Stimulated activated CD8-positive, alpha-beta memory T cell treated with anti-CD3 and anti-CD28 coated beads, Interleukin-2, amount 100 ng/mL, for 1 hour (primary cell): ENCODE measurements at places on chromosomes 2 and 18.

DNA sequence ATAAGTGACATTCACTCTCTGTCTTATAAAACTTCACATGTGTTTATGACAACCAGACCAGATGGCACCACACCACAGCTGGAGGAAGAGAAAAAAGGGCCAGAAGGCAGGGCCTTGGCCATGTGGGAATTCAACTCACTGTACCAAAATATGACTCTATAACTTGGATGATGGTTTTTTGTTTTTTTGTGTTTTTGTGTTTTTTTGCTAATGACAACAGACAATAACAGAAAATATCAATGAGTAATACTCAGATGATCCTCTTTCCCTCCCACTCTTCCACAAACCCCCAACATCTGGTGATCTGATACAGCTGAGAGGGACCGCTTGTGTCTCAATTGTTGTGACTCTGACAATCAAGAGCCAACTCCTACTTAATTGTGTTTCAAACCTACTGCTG is 12.4 kb downstream of the NMI start:
- no peak for DNase-seq

- DNase-seq: no peak
Measured at GRCh38 chr2:156385242-156385641, 50.9 kb upstream of the GPD2 start.

- DNase-seq: no peak
Measured at GRCh38 chr2:120345608-120346007, 328 bp upstream of the INHBB start.

- DNase-seq: no peak
Measured at GRCh38 chr2:15275346-15275745, 285.8 kb downstream of the NBAS start.

- no peak for DNase-seq
Measured at GRCh38 chr2:142734231-142734630, 143.2 kb upstream of the KYNU start.

GRCh38 chr2:157592948-157593347 is 35.7 kb downstream of the ACVR1C start:
- DNase-seq: no peak

DNA sequence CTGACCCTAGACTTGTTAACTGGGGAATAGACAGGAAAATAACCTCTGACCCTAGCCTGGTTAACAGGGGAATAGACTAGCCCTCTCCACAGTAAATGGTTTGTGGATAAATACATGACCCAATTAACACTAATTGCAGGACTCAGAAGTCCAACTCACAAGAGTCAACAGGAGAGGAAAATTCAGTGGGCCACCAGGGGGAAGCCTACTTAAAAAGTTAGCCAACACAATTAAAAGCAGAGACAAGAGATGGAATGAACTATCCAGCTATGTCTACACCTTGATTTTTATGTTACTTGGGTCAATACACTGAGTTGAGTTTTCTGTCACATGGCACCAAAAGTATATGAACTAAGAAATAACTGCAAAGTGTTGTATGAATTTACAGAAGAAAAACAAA is 158.8 kb upstream of the SLC39A10 start:
- DNase-seq: peak; percentile 47

- no peak for DNase-seq
Measured at GRCh38 chr2:37830636-37831035, 94.5 kb upstream of the RMDN2 start.

DNA sequence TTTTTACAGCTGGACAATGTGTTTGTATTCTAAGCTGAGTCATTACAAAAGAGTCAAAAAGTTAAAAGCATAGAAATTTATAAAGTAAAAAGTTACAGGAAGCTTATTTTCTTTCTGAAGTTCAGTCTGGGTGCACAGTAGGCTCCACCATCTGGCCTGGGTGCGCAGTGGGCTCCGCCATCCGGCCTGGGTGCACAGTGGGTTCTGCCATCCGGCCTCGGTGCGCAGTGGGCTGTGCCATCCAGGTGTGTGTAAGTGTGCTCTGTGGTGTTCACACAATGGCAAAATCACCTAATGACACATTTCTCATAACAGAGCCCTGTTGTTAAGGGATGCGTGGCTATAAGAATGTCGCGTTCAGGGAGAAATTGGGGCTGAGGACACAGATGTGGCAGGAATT is 195.5 kb downstream of the ANKRD30B start:
- DNase-seq: no peak

- DNase-seq: no peak
Measured at GRCh38 chr2:161321944-161322648, 13.9 kb downstream of the PSMD14 start.

- no peak for DNase-seq
Measured at GRCh38 chr2:233325256-233325655, 17.6 kb downstream of the SAG start.

- DNase-seq: no peak
Measured at GRCh38 chr2:158969715-158970240, 1.3 kb downstream of the TANC1 start.

- DNase-seq: no peak
Measured at GRCh38 chr2:85653996-85654395, 14.0 kb downstream of the SFTPB start.

GRCh38 chr2:137950238-137950637 is 14.0 kb upstream of the HNMT start:
- DNase-seq: no peak

GRCh38 chr2:60945341-60945740 is 64.0 kb downstream of the REL start:
- no peak for DNase-seq

- DNase-seq: no peak
Measured at GRCh38 chr2:209984291-209984690, 18.1 kb upstream of the RPE start.

DNA sequence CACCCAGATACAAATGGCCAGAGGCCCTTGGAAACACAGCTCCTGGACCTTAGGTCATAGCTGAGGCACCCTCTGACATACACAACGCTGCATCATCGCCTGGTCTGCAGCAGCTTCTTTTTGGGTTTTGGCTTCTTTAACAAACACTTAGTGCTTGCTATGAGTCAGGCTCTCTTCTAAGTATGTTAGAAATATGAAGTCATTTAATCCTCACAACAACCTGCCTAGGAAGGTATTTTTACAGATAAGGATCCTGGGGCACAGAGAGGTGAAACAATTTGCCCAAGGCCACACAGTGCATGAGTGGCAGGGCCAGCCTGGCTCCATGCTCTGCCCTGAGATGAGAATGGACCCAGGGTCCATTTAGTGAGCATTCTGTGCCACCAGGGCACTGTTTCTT is 96.6 kb downstream of the TMEM17 start:
- DNase-seq: no peak

GRCh38 chr2:45825001-45825651 is 173.7 kb downstream of the PRKCE start:
- DNase-seq: no peak

GRCh38 chr2:174326161-174327020 is 8.4 kb upstream of the SP9 start:
- no peak for DNase-seq

- DNase-seq: peak; percentile 19
Measured at GRCh38 chr2:110674620-110675555, 3.0 kb downstream of the BUB1 start.

- no peak for DNase-seq
Measured at GRCh38 chr2:33242845-33243244, 233.6 kb upstream of the RASGRP3 start.

DNA sequence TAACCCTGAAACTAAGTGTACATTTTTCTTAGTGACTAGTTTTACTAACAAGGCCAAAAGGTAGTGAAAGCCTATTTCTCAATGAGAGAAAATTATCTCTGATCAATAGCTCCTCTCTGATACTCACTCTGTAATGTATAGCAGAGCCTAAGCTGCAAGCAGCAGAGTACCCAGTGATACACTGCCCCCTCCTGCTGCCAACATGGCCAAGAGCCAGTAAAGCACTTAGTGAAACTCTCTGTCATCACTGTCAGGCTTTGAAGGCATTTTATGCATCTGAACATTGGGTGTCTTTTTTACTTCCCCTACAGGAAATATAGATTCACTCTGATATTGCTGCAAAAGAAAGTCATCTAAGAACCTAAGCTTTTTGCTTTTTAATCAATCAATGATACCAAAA is 784.1 kb upstream of the CDH7 start:
- DNase-seq: no peak
